NCI-H82 (cell line): ENCODE measurements at places on chromosomes 13 and 19.

- no peak for DNase-seq
These were observed 4.1 kb downstream of the ATP11A start for GRCh38 chr13:112693831-112694497.

GRCh38 chr13:92172191-92172590 lies 773.8 kb downstream of the GPC5 start:
- DNase-seq: no peak

DNA sequence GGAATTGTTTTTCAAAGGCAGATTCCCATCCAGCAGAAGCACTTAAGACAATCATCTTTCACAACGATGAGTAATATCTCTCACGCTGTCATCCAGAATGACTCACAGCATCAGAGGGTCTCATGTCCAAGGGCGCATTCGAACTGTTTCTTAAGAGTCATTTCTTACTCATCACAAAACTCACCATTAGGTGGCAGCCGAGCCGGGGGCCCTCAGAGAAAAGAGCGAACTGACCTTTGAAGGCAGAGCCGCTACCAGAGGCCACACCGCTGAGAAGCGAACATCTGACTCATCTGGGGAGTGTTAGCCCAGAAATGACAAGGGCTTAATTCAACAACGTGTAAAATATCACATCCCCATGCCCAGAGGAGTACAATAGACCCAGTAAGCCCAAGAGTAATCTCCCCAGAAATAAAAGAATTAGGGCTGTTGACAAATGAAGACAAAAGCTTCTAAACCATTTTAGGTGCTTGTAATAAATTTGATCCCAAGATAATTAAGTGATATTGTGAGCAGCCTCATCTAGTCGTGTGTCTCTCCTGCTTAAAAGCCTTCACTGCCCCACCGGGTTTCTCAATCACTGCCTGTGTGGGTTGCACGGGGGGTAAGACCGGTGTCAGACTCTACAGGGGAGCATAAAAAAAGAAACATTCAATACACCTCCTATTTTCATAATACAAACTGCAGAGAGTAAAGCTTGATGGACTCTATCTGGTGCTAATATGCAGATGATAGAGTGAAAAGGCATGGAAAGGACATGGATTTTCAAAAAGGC lies 96.2 kb downstream of the CYSLTR2 start:
- peak; percentile 87 for DNase-seq

- peak; percentile 26 for DNase-seq
These were observed 20.7 kb upstream of the XPO4 start for GRCh38 chr13:20923272-20923671.
